ENCODE measurements at places on chromosomes 16 and 17.

- no peak for DNase-seq
These were observed 62.5 kb downstream of the N4BP1 start for GRCh38 chr16:48547530-48547929.

GRCh38 chr17:28524476-28525424, 18.6 kb downstream of the FOXN1 start:
- DNase-seq, result no peak

DNA sequence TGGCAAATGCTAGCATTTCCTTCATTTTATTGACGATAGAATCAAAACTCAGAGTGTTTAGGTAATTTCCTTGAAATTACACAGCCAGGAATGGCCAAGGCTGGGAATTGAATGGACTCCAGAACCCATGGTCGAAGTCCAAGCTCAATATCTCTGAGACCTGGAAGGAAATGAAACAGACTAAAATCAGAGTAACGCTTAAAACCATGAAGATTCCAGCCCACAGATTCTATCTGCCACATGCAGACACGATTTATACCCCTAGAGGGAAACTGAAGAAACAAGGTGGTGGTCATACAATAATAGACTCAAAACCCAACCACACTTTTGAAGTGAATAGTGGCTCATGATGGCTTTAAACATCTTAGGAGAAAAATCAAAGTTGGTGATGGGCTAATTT, 95.6 kb downstream of the PRKCA start:
- DNase-seq, result no peak

DNA sequence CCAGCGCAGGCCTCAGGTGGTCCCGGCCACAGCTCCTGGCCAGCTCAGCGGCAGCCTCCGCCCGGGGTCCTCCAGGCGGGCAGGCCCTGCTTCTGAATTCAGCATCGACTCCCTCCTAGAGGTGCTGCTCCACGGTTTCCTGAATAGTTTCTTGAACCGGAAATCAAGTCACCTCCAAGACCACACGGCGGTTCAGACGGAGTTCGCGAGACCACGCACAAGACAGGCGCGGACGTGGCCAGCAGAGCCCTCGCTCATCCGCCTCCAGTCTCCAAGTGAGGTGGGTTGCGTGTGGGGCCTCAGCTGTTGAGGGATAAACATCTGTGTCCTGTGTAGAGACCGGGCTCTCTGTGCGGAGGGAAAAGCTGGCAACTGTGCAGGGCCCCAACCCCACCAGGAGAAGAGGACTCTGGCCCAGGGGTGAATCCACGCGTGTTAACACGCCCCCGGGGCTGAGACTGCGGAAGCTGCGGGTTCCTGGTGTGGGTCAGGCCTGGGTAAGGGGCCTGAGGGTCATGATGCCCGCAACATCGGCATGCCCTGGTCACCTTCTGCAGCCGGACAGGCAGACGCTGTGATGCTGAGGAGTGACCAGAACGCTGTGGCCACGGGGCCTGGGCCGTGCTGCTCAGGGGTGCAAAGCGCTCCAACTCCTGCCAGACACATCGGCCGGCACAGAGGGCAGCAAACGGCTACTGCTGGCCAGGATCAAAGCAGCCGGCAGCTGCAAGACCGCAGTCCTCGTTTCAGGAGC, 55.0 kb upstream of the METRNL start:
- no peak for DNase-seq

GRCh38 chr16:28985211-28986041, 574 bp downstream of the LAT start:
- no peak for DNase-seq

All from stimulated activated CD8-positive, alpha-beta memory T cell treated with anti-CD3 and anti-CD28 coated beads, Interleukin-15, amount 100 ng/mL, for 48 hours (primary cell).